GM04504 (cell line): ENCODE measurements at places on chromosomes 13 and 19.
A peak's percentile ranks its signal among the peaks of the same experiment; 100 is the strongest.

DNA sequence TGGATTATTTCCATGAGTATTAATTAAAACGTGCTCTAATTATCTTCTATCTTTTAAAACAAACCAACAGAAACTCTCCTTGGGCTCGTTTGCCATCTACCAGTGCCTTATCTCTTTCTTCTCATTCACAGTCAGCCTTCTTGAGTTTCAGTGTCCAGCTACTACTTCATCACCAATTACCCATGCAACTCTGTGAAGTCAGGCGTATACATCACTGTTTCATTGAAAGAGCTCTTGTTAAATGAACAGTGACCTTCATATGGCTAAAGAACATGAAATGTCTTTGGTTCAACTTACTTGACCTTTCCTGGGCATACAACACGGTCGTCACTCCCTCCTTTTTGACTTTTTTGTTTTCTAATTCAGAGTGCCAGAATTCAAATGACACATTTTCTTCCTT, 5.2 kb upstream of the IFT88 start:
- DNase-seq = no peak

- DNase-seq = peak; percentile 26
Observed at GRCh38 chr13:32911506-32911905, 104.7 kb upstream of the KL start.

DNA sequence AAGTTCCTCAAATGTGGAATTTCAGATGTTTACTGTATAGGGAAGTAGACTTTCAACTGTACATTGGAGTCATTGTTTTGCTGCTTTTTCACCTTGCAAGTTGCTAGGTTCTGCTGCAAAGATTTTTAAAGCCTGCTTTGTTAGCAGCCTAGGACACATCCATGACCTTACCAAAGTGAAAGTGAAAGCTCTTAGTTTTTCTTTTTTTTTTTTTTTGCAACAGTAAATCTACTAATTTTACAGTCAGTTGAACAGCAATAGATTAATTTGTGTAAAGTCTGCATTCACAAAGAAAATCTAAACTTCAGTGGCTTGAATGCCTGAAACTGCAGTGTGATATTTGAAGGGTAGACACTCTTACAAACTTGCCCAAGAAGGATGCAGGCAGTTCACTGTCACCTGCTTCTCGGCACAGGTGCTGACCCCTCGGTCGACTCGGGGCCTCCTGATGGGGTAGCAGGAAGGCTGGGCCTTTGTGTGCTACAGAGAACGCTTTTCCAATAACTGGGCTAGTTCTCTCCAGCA, 5.0 kb upstream of the MTIF3 start:
- no peak for DNase-seq

DNA sequence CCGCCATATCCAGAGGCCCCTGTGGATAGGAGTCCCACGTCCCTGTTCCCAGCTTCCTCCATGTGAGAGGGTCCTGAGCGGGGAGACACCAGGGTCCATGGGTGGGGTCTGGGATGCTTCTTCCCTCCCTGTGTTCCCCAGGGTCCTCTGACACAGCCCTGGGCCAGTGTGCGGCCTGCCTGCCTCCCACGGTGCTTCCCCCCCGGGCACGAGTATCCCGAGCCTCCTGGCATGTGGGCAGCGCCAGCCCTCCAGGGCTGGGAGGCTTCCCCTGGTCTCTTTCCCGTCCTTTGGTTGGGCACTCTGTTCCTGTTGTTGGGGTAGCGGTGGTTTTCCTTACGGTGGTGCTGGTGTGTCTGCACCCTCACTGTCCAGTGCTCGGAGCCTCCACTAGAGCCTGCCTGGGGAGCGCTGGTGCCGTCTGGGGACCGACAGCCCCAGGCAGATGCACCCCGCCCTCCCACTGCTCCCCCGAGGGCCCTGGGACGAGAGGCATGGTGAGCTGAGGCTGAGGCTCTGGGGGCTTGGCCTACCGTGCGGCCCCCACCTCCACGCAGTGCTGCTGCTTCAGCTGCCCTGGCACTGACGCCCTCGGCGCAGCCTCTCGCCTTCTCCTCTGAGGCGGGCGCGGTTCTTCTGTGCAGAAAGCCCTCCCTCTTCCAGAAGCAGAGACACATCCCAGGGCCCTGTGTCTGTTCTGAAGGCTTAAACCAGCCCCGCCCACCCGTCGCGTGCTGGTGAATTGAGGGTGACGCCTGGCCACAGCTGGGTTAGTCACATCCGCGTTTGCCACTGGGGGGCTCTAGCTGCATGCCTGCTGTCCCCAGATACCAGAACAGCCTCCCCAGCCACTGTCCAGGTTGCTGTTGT, 27.9 kb downstream of the PLEKHJ1 start:
- peak; percentile 75 for DNase-seq

GRCh38 chr13:44876782-44877324, 112.4 kb downstream of the NUFIP1 start:
- DNase-seq = no peak

DNA sequence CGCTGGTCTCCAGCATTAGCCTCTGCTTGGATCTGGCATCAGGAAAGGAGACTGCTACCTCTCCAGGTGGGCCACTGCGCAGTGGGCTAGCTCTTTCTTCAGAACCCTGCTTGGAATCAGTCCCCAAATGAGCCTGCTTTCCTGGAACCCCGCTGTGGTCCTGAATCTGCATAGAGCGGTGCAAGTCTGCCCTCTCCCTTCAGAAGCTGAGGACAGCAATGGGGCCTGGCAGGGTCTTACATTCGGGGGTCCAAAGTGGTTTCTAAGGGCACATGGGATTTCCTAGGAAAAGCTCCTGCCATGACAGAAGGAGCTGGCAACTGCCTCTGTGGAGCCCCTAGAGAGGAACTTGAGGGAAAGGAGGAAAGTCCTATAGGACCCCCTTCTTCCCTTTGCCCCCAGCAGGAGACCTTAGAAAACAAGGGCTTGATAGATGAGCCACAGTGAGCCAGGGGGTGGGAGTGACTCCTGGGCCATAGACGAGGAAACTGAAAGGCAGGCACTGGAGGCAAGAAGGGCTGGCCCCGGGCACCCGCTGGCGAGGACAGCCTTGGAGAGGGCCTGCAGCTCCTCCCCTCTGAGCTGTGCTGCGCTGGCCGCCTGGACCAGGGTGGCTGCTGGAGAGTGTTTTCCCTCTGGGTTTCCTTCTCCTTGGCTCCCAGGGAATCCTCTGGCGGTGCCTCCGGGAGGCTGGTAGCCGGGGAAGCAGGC, 1.4 kb upstream of the VSTM2B start:
- DNase-seq = no peak

- DNase-seq = no peak
Observed at GRCh38 chr19:38265213-38265861, 964 bp downstream of the SPINT2 start.

GRCh38 chr19:54731191-54731590, 6.9 kb downstream of the KIR3DL3 start:
- DNase-seq = no peak

GRCh38 chr19:49913720-49914119, 15.3 kb upstream of the ATF5 start:
- no peak for DNase-seq

GRCh38 chr13:44759384-44760360, 183.5 kb upstream of the TSC22D1 start:
- DNase-seq = no peak

DNA sequence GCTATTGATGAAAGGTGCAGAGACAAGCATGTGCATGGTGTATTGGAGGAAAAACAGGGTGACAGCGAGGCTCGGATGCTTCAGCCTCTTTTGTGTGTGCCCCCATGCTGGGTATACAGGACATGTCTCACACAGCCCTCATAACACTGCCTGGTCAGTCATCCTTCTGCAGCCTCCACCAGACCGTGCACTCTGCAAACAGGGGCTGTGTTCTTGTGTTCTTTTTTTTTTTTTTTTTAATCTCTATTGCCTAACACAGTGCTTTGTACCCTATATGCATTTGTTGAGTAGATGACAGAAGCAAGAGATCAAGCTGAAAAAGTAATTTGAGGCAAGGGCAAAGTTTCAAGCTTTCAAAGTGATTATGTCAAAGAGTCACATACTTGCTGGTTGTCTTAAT, 367.2 kb upstream of the SLITRK1 start:
- no peak for DNase-seq

DNA sequence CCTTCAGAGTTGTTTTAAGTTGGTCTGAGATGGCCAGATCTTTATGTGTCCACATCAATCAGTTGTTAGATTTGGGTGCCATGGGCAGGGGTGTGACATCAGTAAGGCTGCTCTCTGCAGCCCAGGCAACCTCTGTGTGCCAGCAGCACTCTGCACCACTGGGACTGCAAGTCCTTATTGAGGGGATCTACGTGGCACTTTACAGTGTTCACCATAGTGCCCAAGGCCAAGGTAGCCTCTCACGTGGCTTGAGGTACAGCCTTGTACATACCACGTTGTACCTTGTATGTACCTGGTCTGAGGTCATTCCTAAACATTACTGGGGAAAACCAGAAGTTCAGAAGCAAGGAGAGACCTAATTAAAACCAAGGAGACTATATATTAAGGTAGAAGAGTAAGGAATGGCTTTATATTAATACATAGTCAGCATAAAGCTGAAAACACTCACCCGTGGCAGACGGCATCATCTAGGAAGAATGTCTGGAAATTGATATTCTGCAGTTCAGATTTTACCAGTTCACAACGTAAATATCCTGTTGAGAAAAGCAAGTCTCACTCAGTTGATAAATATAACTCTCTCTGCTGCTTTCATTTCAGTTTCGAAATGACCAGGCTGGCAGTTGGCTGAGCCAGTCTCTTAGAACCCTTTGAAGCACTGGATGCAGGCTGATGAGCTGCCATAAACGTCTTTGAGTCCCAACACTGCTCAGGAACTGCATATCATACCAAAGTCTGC, 128.8 kb downstream of the ZDHHC20 start:
- no peak for DNase-seq

DNA sequence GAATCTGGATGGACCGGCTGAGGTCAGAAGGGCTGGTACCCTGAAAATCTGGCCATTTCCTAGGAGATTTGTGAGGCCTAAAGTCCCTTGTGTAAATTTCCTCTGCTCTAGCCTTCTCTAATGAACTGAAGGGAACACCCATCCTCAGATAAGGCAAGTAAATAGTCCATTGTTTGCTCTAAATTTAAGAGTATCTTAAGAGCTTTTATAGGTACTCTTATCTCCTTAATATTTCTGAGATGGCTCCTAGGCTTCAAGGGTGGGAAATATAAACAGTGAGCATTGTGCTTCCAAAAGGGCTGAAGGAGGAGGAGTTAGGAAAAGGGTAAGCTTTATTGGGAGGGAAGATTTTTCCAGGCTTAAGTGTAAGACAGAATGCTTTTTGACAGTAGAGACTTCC, 148.7 kb upstream of the EDNRB start:
- DNase-seq = no peak

- DNase-seq = no peak
Observed at GRCh38 chr19:19719798-19720197, 13.1 kb downstream of the ZNF14 start.

- peak; percentile 62 for DNase-seq
Observed at GRCh38 chr19:12669270-12670158, 2.9 kb downstream of the WDR83 start.

- DNase-seq = no peak
Observed at GRCh38 chr13:51818276-51818675, 14.3 kb upstream of the DHRS12 start.

- no peak for DNase-seq
Observed at GRCh38 chr19:1009041-1009980, 9.1 kb downstream of the GRIN3B start.

- DNase-seq = no peak
Observed at GRCh38 chr13:112065521-112065866, 1.5 kb upstream of the SOX1 start.

- DNase-seq = no peak
Observed at GRCh38 chr19:39497996-39498797, 550 bp upstream of the DLL3 start.

GRCh38 chr13:83162493-83162892, 719.8 kb downstream of the SLITRK1 start:
- no peak for DNase-seq

- no peak for DNase-seq
Observed at GRCh38 chr13:104968876-104969275, 1566.6 kb downstream of the EFNB2 start.

GRCh38 chr13:51552027-51552426, 32.2 kb upstream of the WDFY2 start:
- no peak for DNase-seq

GRCh38 chr13:57813651-57814050, 182.1 kb downstream of the PCDH17 start:
- DNase-seq = no peak

- no peak for DNase-seq
Observed at GRCh38 chr13:77952737-77953136, 34.1 kb upstream of the EDNRB start.

- peak; percentile 97 for DNase-seq
Observed at GRCh38 chr19:8423817-8424223, 10.7 kb downstream of the MARCHF2 start.

GRCh38 chr19:40503320-40503695, 36.5 kb downstream of the SPTBN4 start:
- no peak for DNase-seq

GRCh38 chr19:12880551-12881171, 588 bp downstream of the DNASE2 start:
- DNase-seq = no peak

- DNase-seq = no peak
Observed at GRCh38 chr19:43777163-43777695, 3.5 kb downstream of the KCNN4 start.

GRCh38 chr13:44219577-44220548, 153.8 kb upstream of the SERP2 start:
- DNase-seq = no peak

GRCh38 chr13:32838945-32839344, 177.3 kb upstream of the KL start:
- no peak for DNase-seq

- DNase-seq = no peak
Observed at GRCh38 chr19:50383001-50383851, 921 bp upstream of the POLD1 start.

GRCh38 chr13:21079761-21080592, 18.6 kb upstream of the LATS2 start:
- peak; percentile 83 for DNase-seq

DNA sequence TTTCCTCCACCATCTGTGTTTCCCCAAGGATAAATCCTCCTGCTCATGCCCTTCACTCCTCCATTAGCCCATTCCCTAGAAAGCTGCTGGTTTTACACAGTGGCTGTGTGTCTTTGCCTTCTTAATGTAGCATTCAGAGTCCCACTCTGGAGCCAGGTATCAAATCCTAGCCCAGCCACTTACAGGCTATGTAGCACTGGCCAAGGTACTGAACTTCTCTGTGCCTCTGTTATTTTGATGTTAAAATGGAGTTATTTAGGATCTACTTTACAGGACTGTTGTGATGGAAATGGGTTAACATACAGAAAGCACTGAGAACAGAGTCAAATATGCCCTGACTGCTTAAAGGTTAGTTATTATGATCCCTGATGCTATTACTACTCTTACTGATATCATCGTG, 1.5 kb upstream of the ZSCAN4 start:
- no peak for DNase-seq

DNA sequence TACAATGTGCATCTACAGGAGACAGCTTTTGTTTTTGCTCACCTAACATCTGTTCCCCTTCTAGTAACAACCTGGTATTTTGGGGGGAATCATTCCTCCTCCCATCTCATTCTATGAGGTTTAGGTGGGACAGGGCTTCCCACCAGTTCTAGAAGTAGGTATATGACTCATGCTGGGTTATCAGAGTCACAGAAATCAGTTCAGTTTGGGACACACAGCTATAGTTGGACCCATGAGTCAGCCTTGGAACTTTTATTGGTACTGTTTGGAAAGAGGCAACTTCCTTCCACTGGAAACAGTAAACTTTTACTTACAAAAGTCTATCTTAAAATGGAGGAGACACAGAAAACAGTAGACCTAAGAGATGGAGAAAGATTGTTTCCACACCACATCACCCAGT, 185.5 kb downstream of the DNAJC3 start:
- no peak for DNase-seq

GRCh38 chr13:42363941-42364612, 92.1 kb downstream of the AKAP11 start:
- no peak for DNase-seq

- DNase-seq = no peak
Observed at GRCh38 chr13:51494156-51494555, 41.3 kb upstream of the INTS6 start.
